ENCODE measurements at places on chromosomes 5 and 9. TPM values are rescaled to one million over a fixed set of nuclear protein-coding genes. Genes with fewer than 3 reads are reported as not detected.

The SGCD gene
- 3.3 TPM for total RNA-seq

The TMOD1 gene
- 1.8 TPM for total RNA-seq

The MAT2B gene
- total RNA-seq: 52.8 TPM

The SLC6A7 gene
- not detected for total RNA-seq

The DMRTA1 gene
- total RNA-seq: 0.53 TPM

The DMRT2 gene
- total RNA-seq: not detected

The PDE6A gene
- total RNA-seq: 0.24 TPM

The SLC45A2 gene
- total RNA-seq: not detected

The CARD6 gene
- total RNA-seq: 2.9 TPM

The PCDHB12 gene
- total RNA-seq: not detected

Data from A549 treated with Hydrocortisone at 1 μM for 4 hours (cell line).